ENCODE measurements at places on chromosomes 12 and 14. TPM values are rescaled to one million over a fixed set of nuclear protein-coding genes. Genes with fewer than 3 reads are reported as not detected.

Gene SLCO1B3
- total RNA-seq, result not detected

Gene MYF5
- total RNA-seq, result not detected

Gene PLA2G1B
- total RNA-seq, result not detected

Gene IAPP
- not detected for total RNA-seq

Gene SOAT2
- total RNA-seq, result 1.2 TPM

Gene TFCP2
- 39.5 TPM for total RNA-seq

Gene KRT6A
- not detected for total RNA-seq

Gene IL26
- 0.50 TPM for total RNA-seq

Gene NFE2
- total RNA-seq, result not detected

Gene OTOGL
- not detected for total RNA-seq

Gene PTPRB
- total RNA-seq, result not detected

Gene KRT3
- total RNA-seq, result not detected

Gene IQSEC3
- 1.8 TPM for total RNA-seq

All from activated CD8-positive, alpha-beta memory T cell treated with anti-CD3 and anti-CD28 coated beads for 36 hours (primary cell).